ENCODE measurements at places on chromosomes 12 and 14.

DNA sequence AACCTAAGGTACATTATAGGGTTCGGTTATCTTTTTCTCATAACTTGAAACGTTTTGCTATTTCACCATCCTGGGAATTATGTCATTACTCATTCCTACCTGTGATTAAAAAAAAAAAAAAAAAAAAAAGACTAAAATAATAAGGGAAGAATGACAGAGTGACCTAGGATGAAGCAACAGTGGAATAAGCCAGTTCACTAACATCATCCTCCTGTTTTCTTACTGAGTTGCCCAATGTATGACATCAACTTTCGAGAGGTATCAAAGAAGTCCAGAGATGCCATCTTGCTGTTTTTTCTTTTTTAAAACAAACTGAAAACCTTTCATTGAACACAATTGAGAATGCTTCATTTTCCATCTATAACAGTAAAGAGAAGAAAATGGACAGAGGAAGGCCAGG, 42.8 kb downstream of the AMN start:
- DNase-seq: no peak

- DNase-seq: no peak
These were observed 47.2 kb downstream of the RPH3A start for GRCh38 chr12:112838731-112839130.

- no peak for DNase-seq
These were observed 107.1 kb upstream of the BCAT1 start for GRCh38 chr12:25056011-25056410.

- DNase-seq: no peak
These were observed 360.8 kb downstream of the CCDC91 start for GRCh38 chr12:28550757-28551704.

- DNase-seq: no peak
These were observed 10.7 kb downstream of the LGMN start for GRCh38 chr14:92737619-92738188.

DNA sequence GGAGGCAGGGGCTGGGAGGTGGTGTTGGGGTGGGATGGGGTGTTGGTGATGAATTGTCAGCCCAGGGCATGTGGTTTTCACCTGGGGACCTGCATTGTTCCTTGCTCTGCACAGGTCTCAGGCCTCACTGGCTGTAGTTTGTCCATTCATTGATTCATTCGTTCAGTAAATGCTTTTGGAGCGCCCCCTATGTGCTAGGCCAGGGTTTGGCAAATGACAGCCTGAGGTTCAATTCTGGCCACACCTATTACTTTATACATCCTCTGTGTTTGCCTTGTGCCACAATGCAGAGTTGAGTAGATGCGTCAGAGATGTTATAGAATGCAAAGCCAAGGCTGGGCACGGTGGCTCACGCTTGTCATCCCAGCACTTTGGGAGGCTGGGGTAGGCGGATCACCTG, 4.7 kb downstream of the ADCK1 start:
- DNase-seq: no peak

DNA sequence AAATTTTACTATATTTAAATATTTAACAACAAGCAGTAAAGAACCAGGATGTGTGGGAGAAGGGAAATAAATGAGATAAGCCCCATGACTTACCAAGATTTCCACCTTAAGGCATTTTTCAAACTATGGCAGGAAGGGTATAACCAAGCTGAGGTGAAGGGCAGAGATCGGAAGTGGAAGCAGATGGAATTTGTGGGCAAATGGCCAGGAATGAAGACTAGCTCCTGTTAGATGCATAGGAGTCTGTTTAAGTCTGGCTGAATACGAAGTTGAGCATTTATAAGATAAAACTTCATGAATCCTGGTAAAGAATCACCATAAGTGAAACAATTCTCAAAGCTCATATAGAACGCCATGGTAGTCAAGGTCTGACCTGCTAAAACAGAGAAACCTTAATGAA, 163.5 kb downstream of the DIO2 start:
- no peak for DNase-seq

DNA sequence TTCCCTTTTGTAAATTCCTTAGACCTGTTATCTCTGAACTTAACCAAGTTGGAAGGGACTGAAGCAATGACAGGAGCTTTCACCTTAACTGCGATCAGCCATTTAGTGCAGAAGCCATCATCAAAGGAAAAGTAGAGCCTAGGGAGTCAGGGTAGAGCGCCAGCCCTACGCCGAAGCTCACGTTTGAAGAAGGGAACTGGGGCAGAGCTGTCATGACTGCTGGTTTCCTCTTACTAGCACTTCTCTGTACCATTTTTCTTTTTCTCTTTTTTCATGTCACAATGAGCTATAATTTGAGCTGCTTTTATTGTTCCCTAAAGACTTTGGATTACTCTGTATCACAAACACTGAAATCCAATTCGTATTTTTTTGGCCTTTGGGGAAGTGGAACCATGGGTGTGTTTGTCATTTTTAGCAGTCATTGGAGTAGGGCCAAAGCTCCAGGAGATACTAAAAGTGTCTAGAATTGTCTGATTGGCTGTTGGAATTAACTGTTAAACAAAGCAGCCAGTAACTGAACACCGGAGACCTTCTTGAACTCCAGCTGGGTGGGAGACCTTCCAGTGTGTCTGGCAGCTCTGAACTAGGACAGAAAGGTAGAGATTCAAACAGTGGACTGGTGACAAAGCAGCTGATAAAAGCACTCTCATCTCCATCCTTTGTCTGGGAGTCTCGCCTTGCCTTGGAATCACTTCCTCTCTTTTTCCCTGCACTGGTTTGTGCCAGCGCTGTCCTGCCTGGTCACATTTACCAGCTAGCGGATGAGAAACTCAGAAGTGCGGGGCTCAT, 9.1 kb downstream of the MTRFR start:
- no peak for DNase-seq

- DNase-seq: no peak
These were observed 5.6 kb downstream of the ARF6 start for GRCh38 chr14:49898485-49898884.

DNA sequence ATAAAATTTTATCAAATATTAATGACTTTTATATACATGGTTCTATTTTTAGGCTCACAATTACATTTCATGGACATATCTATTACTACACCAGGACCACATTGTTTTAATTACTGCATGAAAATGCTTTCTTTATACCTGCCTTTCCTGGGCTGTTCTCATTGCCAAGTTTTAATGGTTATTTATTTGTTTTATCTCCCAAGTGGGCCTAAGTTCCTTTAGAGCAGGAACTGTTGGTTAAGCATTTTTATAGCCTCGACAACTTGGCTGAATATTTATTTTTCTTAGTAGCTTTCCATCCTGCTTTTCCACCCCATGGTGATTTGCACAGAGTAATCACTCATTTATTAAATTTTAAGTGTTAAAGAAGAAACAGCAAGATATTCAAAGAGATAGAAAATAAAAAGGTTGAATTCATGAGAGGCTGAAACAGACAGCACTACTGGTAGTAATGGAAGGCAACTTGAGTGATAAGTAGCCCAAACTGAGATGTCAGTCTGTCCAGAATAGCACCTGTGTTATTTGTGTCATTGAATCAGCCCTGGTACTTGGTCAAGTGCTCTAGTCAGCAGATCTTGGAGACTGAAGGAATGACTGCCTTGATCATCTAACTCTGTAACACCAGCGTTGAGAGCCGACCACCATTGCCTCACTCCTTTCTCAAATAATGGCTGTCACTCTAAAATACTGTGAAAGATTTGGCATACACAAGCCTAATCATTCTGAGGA, 119.1 kb upstream of the EGLN3 start:
- DNase-seq: no peak

DNA sequence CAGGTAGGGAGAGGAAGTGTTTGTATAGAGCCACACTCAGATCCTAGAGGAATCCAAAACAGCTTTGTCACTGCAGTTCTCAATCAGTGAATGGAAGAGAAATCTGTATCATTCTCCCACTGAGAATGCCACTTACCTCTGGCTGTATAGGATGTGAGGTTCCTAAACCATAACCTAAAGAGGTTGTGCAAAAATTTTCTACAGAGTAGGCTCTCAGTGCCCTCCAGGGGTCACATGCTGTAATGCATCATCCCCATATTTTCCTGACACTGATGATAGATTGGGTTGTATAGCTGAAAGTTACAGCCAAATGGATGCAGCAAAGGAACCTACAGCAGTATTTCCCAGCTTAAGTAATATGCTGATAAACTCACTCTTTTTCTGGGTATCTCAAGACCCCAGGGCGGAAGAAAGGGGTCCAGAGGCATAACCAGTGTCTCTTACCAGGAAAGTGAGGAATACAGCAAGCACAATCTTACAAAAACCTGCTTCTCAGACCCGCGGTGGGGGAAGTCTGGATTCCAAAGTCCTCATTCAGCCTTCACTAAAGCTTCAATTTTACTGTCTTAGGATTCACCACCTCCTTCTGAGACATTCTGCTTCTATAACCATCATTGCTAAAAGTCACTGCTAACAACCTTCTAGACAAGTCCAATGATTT, 3.8 kb downstream of the BCDIN3D start:
- DNase-seq: no peak

- no peak for DNase-seq
These were observed 19.5 kb downstream of the DCP1B start for GRCh38 chr12:1984759-1985158.

DNA sequence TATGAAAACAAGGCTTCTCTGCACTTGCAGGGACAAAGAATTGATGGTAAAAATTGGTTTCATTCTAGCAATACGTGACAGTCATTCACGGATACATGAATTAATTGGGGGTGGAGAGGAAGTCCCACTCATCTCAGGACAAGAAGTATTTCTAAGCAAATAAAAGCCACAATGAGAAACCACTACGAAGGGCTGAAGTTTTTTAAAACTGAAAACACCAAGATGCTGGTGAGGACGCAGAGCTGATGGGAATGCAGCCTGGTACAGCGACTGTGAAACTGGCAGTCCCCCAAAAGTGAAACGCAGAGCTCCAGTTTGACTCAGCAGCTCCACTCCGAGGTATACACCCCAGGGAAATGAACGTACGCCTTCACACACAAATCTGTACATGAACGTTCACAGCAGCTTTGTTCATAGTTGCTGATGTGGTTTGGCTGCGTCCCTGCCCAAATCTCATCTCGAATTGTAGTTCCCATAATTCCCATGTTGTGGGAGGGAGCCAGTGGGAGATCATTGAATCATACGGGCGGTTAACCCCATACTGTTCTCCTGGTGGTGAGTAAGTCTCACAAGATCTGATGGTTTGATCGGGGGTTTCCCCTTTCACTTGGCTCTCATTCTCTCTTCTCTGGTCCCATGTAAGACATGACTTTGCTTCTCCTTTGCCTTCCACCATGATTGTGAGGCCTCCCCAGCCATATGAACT, 89.0 kb downstream of the SCARB1 start:
- peak; percentile 41 for DNase-seq

- no peak for DNase-seq
These were observed 57.5 kb downstream of the ANAPC7 start for GRCh38 chr12:110345963-110346362.

DNA sequence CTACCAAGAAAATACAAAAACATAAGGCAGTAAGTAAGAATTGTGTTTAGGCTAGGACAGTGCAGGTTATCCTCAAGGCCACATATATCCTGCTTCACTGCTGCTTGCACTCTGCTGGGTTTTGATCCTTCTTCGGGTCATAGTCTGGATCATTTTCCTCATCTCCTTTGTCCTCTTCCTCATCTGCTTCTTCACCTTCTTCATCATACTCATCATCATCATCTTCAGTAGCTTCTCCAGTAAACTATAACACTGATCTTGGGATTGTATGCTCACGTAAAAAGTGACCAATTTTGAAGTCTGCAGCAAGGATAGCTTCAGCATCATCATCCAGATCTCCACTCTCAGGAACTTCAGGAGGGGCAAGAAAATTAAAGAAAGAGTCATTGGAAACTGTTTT, 29.4 kb downstream of the YARS2 start:
- DNase-seq: no peak

GRCh38 chr14:74239848-74240793, 872 bp downstream of the VSX2 start:
- DNase-seq: no peak

DNA sequence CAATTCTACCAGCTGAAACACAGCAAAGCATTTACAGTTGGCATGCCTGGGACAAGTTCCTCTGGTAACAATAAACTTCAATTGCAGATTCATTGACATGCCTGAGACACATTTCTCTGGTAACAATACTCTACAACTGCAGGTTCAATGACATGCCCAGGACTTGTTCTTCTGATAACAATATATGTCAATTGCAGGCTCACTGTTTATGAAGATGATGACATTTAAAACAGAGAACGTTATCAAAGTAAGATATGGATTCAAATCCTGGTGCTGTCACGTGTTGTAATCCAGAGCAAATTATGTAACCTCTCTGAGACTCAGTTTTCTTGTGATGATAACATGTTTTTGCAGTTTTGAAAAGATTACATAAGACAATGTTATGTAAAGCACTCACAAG, 20.5 kb downstream of the KITLG start:
- no peak for DNase-seq

DNA sequence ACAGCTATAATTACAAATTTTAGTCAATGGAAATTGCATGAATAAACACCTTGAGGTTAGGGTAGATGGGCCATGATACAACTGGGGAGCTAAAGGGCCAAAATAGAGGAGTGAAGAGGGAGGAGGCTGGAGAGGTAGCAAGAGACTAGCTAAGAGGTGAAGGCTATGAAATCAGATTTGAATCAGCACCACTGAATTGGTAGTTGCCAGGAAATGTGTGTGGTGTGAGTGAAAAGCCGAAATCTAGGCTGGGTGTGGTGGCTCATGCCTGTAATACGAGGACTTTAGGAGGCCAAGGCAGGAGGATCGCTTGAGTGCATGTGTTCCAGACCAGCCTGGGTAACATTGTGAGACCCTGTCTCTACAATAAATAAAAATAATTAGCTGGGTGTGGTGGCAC, 22.7 kb downstream of the YY1 start:
- no peak for DNase-seq

DNA sequence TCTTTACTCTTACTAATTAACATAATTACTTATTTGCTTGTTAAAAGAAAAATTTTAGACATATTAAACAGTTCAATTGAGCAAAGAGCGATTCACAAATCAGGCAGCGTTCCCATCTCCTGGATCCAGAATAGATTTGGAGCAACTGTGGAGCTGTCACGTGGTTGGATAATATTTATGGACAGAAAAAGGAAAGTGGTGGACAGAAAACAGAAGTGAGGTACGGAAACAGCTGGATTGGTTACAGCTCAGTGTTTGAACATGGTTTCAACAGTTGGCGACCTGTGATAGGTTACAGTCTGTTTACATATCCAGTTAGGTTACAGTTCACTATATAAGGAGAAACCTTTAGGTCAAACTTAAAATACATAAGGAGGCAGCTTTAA, 19.7 kb upstream of the FAM234B start:
- DNase-seq: no peak

DNA sequence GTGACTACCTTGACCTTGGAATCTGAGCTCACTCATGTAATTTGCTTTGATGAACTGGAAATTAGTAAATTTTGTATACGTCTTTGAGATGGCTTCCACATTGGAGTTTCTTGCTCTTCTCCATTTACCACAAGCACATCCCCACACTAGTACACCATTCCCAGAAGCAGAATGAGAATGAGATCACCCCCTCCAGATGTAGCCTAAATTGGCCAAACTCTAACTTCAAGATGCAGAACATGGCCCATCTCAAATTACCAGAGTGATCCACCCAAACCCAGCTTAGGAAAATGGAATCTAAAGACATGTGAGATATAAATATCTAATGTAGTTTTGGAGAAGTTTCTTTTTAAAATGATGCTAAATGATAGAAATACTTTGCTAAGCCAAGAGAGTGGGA, 9.5 kb upstream of the TAS2R20 start:
- no peak for DNase-seq

- DNase-seq: no peak
These were observed 244.2 kb upstream of the CLEC14A start for GRCh38 chr14:38500125-38500524.

GRCh38 chr14:75370416-75371205, 57.2 kb upstream of the JDP2 start:
- no peak for DNase-seq

All from stimulated activated CD4-positive, alpha-beta T cell treated with anti-CD3 and anti-CD28 coated beads, TNF-alpha, amount 100 ng/mL, for 1 hour (primary cell).